Activated CD4-positive, alpha-beta T cell treated with anti-CD3 and anti-CD28 coated beads, Interleukin-2, amount 10 ng/mL, durations not matched to agents 24 days and 14 days (primary cell): ENCODE measurements at places on chromosomes 11 and 22. TPM values are rescaled to one million over a fixed set of nuclear protein-coding genes. Genes with fewer than 3 reads are reported as not detected.

GRCh38 chr22:37662039-37662438, 3.5 kb downstream of the PDXP start:
- DNase-seq: no peak
- H3K4me3 ChIP-seq: peak overlapping the region; percentile 12
- peaks cover 32% of the 10 kb centered on the region for H3K4me1 ChIP-seq

Gene NLRP14
- 0.09 and 0.21 TPM in 2 replicates for total RNA-seq

DNA sequence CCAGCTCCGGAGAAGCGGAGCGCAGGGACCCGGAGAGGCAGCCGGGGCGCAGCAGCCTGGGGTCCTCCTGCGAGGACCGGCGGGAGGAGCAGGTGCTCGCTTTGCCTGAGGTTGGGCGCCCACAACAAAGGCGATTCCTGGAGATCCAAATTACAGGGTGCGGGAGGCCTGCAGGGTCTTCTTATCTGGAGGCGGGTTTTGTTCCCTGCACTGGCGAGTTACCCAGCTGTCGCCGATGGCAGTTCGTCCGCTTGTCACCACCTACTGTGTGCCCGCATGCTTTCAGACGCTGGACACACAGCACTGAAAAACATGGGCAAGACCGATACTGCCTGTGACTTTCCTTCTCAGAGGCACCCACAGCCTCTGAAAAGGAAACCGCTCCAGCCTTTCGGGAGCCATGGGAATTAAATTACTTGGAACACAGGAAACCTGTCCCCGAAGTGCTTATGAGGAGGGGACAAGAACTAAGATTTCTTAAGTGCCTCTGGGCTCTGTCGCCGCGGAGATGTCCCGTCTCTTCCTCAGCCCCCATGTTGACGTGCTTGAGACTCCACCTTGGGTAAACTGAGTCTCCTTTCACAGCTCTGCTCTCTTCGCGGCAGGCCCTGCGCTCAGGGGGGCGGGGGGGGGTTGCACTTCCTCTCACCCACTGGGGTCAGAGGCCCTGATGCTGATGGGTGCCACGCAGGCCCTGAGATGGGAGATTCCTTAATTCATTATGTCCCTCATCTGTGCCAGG, 1.3 kb upstream of the ZFTA start:
- peak overlapping the region; percentile 57 for H3K4me3 ChIP-seq
- no peaks in the 10 kb centered on the region for H3K36me3 ChIP-seq
- H3K27me3 ChIP-seq: peaks cover 38% of the 10 kb centered on the region
- DNase-seq: no peak
- no peak overlapping the region for H3K27ac ChIP-seq

GRCh38 chr22:25959818-25960774, 209.2 kb upstream of the SEZ6L start:
- H3K36me3 ChIP-seq: no peaks in the 10 kb centered on the region
- DNase-seq: no peak
- no peak overlapping the region for H3K27ac ChIP-seq
- H3K27me3 ChIP-seq: no peaks in the 10 kb centered on the region

Gene TEF
- 2.0 and 2.1 TPM in 2 replicates for total RNA-seq

GRCh38 chr11:31649129-31649966, 139.8 kb downstream of the ELP4 start:
- H3K27me3 ChIP-seq: no peaks in the 10 kb centered on the region
- H3K4me1 ChIP-seq: peaks cover 2% of the 10 kb centered on the region
- no peak overlapping the region for H3K27ac ChIP-seq
- H3K4me3 ChIP-seq: no peak overlapping the region
- H3K36me3 ChIP-seq: no peaks in the 10 kb centered on the region

GRCh38 chr11:29679996-29680395, 336.8 kb downstream of the KCNA4 start:
- H3K27me3 ChIP-seq: no peaks in the 10 kb centered on the region
- H3K4me1 ChIP-seq: no peaks in the 10 kb centered on the region
- no peak overlapping the region for H3K27ac ChIP-seq
- DNase-seq: no peak
- no peaks in the 10 kb centered on the region for H3K36me3 ChIP-seq
- H3K4me3 ChIP-seq: no peak overlapping the region

- no peak overlapping the region for H3K4me3 ChIP-seq
- no peaks in the 10 kb centered on the region for H3K27me3 ChIP-seq
- no peak for DNase-seq
- peaks cover 4% of the 10 kb centered on the region for H3K36me3 ChIP-seq
- H3K27ac ChIP-seq: no peak overlapping the region
Measured at GRCh38 chr11:409008-409599, 5.7 kb downstream of the SIGIRR start.

Gene POU2F3
- total RNA-seq: 0.14 TPM in 1 of 2 replicates, not detected in the other

- H3K4me1 ChIP-seq: no peaks in the 10 kb centered on the region
- H3K27ac ChIP-seq: no peak overlapping the region
- DNase-seq: no peak
- no peaks in the 10 kb centered on the region for H3K36me3 ChIP-seq
Measured at GRCh38 chr11:33478111-33478573, 221.0 kb downstream of the HIPK3 start.

DNA sequence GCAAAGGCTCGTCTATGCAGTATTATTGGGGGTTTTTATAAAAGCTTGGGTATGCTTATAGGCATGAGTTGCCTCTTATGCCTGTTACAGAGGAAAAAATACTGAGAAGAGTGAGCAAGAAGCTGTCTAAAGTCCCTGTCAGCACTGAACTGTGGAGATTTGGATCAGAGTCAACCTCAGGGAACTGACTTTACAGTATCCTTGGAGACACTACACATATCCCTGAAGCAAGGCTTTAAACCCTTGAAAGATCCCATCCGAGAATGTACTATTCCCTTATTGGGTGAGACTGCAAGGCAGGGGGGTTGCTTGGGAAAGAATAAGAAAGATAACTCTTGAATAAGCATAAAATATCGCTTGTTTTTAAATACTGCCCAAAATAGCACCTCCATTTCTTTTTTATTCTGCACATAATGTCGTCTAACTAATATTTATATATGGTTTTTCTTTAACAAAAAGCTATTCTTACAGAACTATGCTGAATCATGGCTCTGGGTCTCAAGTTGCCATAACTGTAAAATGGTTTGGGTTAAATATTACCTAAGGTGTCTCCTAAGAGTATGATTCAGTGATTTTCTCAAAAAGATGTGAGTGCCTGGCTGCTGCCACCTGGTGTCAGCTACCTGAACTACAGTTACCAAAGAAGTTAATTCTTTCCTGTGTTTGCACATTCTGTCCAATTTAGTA, 1062.8 kb downstream of the DLG2 start:
- no peaks in the 10 kb centered on the region for H3K27me3 ChIP-seq
- H3K27ac ChIP-seq: no peak overlapping the region
- no peaks in the 10 kb centered on the region for H3K4me1 ChIP-seq

GRCh38 chr11:69868006-69868810, 49.0 kb upstream of the FGF3 start:
- no peak overlapping the region for H3K4me3 ChIP-seq
- H3K27ac ChIP-seq: no peak overlapping the region
- DNase-seq: no peak
- no peaks in the 10 kb centered on the region for H3K4me1 ChIP-seq
- H3K27me3 ChIP-seq: peaks cover 3% of the 10 kb centered on the region
- no peaks in the 10 kb centered on the region for H3K36me3 ChIP-seq
